Airway epithelial cell (primary cell): ENCODE measurements at places on chromosomes 7 and 10. TPM values are rescaled to one million over a fixed set of nuclear protein-coding genes. Genes with fewer than 3 reads are reported as not detected.

The SPDYE6 gene
- total RNA-seq, result not detected in 2 replicates

The TMEM26 gene
- 0.07 TPM in 1 of 2 replicates, not detected in the other for total RNA-seq

The STEAP1B gene
- total RNA-seq, result 0.63 and 0.70 TPM in 2 replicates

The RBM20 gene
- total RNA-seq, result 0.28 and 1.3 TPM in 2 replicates

The GHRHR gene
- not detected in 2 replicates for total RNA-seq

The AZGP1 gene
- 0.21 TPM in 1 of 2 replicates, not detected in the other for total RNA-seq

The ICA1 gene
- 4.4 and 6.8 TPM in 2 replicates for total RNA-seq

The KIFBP gene
- 29.4 and 33.9 TPM in 2 replicates for total RNA-seq

The ADAM12 gene
- 0.09 and 0.14 TPM in 2 replicates for total RNA-seq

The ASAH2B gene
- 3.5 and 7.0 TPM in 2 replicates for total RNA-seq

The KAZALD1 gene
- 3.3 and 3.8 TPM in 2 replicates for total RNA-seq

The TFR2 gene
- total RNA-seq, result 0.05 and 0.71 TPM in 2 replicates

The SMO gene
- 17.4 and 17.9 TPM in 2 replicates for total RNA-seq

The GJC3 gene
- total RNA-seq, result not detected in 2 replicates

The MOSPD3 gene
- 17.2 and 21.1 TPM in 2 replicates for total RNA-seq

The DGKI gene
- 0.14 and 0.70 TPM in 2 replicates for total RNA-seq

The PLEKHS1 gene
- total RNA-seq, result not detected in 2 replicates

The ZNF777 gene
- 11.3 and 12.2 TPM in 2 replicates for total RNA-seq

The GPNMB gene
- total RNA-seq, result 0.98 and 1.4 TPM in 2 replicates

The TMEM225B gene
- not detected in 2 replicates for total RNA-seq

The TAF3 gene
- 1.6 and 2.9 TPM in 2 replicates for total RNA-seq

The CD36 gene
- 4.1 and 6.4 TPM in 2 replicates for total RNA-seq

The PRKG1 gene
- total RNA-seq, result 0.28 and 0.78 TPM in 2 replicates

The CUBN gene
- total RNA-seq, result under 0.01 and 0.88 TPM in 2 replicates

The ETV1 gene
- total RNA-seq, result 1.1 and 2.2 TPM in 2 replicates

The GIMAP1 gene
- total RNA-seq, result not detected in 2 replicates

The DPP6 gene
- total RNA-seq, result 0.14 TPM in 1 of 2 replicates, not detected in the other

The MET gene
- total RNA-seq, result 47.7 and 66.9 TPM in 2 replicates

The POMZP3 gene
- total RNA-seq, result 3.6 and 5.6 TPM in 2 replicates

The ZPBP gene
- not detected in 2 replicates for total RNA-seq

The PLAU gene
- 167 and 177 TPM in 2 replicates for total RNA-seq

The PAPOLB gene
- not detected in 2 replicates for total RNA-seq

The STEAP1 gene
- total RNA-seq, result 17.6 and 20.3 TPM in 2 replicates

The TBX20 gene
- total RNA-seq, result not detected in 2 replicates
